Stomach (tissue), 19 donors: ENCODE measurements at places on chromosomes 7 and 10. TPM values are rescaled to one million over a fixed set of nuclear protein-coding genes. Genes with fewer than 3 reads are reported as not detected.
A peak's percentile ranks its signal among the peaks of the same experiment; 100 is the strongest.

ZNF438 gene
- polyA plus RNA-seq = 6.7 TPM

DNA sequence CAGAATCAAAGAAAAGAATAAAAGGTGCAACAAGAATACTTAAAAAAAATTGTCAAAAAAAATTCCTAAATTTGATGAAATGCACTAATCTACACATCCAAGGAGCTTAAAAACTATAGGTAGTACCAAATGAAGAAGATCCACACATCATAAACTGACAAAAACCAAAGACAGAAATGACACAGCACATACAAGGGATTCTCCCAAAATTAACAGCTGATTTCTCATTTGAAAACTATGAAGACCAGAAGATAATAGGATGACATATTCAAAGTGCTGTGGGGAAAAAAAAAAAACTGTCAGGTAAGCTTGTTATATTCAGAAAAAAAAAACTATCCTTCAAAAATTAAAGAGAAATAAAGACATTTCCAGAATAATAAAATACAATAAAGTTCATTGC lies 618.2 kb downstream of the TNS3 start:
- DNase-seq = no peak

GRCh38 chr10:105545101-105545500 lies 904.0 kb downstream of the SORCS3 start:
- DNase-seq = no peak

DNA sequence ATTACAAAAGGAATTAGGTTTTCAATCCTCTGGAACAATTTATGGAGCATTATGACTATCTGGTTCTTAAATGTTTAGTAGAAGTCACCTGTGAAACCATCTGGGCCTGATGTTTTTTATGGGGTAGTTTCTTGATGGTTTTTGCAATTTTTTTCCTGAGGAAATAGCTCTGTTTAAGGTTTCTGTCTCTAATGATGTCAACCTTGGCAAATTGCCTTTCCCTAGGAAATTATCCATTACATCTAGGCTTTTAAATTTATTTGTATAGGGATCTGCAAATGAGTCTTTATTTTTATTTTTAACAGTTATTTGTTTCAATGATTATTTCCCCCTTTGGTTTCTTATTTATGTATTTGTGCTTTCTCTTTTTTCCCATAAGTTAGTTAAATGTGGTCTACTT lies 222.8 kb downstream of the GALNT17 start:
- DNase-seq = no peak

- no peak for DNase-seq
Observed at GRCh38 chr10:94310369-94310768, 52.4 kb downstream of the NOC3L start.

DNA sequence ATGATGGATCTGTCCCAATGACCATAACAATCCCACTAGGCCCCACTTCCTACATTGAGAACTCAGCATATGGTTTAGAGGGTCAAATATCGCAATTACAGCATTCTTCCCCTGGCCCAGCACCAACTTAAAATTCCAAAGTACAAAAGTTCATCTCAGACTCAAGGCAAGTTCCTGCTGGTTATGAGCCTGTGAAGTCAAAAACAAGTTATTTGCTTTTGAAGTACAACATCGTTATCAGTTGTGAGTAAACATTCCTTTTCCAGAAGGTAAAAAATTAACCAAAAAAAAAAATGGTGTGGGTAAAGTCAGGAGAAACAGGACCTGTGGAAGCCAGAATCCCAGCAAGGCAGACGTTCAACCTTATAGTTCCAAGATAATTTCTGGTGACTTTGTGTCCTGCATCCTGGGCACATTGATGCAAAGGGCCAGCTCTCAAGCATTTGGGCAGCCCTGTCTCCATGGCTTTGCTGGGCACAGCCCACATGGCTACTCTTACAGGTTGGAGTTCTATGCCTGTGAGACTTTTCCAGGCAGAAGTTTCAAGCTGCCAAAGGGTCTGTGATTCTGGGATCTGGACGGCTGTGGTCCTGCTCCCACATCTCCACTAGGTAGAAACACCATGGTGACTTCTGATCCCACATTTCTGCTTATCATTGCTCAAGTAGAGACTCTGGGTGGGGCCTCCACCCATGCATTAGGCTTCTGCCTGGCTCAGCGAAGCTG lies 37.5 kb downstream of the AKR1C8 start:
- DNase-seq = peak; percentile 79

DNA sequence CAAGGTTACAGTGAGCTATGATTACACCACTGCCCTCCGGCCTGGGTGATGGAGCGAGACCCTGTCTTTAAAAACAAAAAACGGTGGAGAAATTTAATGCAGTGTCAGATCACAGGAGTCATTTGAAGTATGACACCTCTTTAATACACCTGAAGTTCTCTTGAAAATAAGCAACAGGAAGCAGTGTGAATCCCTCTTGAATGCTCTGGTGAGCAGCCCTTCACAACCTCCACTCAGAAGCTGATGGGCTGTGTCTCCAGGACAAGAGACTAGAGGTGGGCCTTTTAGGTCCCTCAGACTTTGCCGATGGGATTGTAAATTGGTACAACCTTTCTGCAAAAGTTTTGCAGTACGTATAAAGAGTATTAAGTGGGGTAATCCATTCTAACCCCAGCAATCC lies 50.1 kb downstream of the CYP26A1 start:
- no peak for DNase-seq

GRCh38 chr7:100357131-100357561 lies 771 bp upstream of the PILRB start:
- no peak for DNase-seq

GRCh38 chr7:6271694-6272440 lies 557 bp downstream of the CYTH3 start:
- DNase-seq = peak; percentile 26
